ENCODE measurements at places on chromosomes 12 and 14.

DNA sequence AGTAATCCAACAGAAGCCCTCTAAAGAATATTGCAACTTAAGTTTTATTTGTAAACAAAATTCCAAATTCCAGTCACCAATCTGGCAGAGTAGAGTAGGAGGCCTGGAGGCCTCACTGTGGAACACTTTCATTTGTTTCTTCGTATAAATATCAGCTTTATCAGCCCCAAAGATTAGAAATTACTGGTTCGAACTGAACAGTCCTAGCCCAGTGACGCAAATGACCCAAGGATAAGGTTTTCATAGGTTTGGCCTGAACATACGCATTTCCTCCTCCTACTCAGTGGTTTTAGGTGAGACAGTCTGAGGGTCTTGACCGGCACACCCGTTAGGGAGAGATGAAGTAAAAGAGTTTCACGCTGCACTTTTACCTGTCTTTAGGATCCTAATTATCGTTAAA, 1.7 kb downstream of the CDC42BPB start:
- DNase-seq, result peak; percentile 23

DNA sequence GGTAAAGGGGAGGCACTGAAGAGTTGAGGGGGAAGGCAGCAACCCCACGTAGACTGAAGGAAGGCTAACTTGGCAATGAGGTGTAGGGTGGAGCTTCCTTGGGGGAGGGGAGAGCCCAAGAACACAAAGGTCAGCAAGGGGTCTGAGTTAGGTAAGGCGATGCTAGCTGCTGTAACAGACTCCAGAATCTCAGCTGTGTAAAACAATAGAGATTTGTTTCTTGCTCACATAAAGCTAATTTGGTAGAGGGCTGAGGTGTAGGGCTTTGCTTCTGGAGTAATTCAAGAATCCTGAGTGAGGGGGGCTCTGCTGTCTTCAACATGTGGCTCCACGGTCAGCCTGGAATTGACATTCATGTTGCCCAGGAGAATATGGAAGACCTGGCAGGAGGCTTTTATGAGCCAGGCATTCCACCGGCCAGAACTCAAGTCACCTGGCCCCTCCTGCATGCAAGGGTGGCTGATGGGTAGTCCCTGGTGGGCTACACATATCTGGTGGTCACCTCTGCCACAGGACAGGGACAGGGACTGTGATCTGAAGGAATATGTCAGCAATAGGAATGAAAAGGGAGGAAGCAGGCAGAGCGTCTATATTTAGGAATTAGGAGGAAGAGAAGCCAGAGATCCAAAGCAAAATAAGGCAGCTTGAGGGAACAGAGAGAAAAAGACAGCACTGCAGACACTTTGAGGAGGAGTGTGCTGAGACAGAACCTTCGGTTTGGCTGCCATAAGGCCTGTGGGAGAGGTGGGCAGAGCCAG, 153.7 kb downstream of the ZFP36L1 start:
- DNase-seq, result no peak

GRCh38 chr12:68097386-68097785, 62.2 kb downstream of the IFNG start:
- DNase-seq, result no peak

GRCh38 chr12:26749781-26750180, 83.2 kb downstream of the ITPR2 start:
- no peak for DNase-seq

GRCh38 chr14:93126111-93126510, 10.4 kb upstream of the ITPK1 start:
- DNase-seq, result no peak

DNA sequence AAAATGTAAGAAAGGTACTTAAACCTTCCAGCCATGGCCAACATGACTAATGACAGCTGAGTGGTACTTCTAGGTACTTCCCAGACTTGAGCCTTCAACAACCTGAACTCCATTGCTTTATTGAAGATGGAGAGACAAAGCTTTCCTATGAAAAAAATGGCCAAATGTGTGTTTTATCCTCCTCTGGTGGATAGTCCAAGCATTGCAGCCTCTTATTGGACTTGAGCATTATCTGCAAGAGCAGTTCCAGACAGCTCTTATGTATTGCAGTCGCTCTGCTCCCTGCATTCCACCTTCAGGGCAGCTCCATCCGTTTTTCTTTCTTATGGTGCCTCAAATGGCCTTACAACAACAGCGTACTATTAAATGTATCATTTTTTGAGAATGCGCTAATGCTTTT, 588.2 kb downstream of the NRXN3 start:
- DNase-seq, result peak; percentile 60

GRCh38 chr12:74328623-74329022, 209.0 kb upstream of the ATXN7L3B start:
- peak; percentile 8 for DNase-seq

- no peak for DNase-seq
Measured at GRCh38 chr14:32914391-32914790, 24.3 kb upstream of the NPAS3 start.

GRCh38 chr12:89674326-89674942, 34.2 kb downstream of the ATP2B1 start:
- no peak for DNase-seq

- peak; percentile 43 for DNase-seq
Measured at GRCh38 chr12:68479261-68479895, 131.3 kb upstream of the RAP1B start.

- peak; percentile 37 for DNase-seq
Measured at GRCh38 chr12:1810201-1810930, 10.0 kb upstream of the LRTM2 start.

- peak; percentile 53 for DNase-seq
Measured at GRCh38 chr12:24134092-24134491, 184.6 kb upstream of the SOX5 start.

DNA sequence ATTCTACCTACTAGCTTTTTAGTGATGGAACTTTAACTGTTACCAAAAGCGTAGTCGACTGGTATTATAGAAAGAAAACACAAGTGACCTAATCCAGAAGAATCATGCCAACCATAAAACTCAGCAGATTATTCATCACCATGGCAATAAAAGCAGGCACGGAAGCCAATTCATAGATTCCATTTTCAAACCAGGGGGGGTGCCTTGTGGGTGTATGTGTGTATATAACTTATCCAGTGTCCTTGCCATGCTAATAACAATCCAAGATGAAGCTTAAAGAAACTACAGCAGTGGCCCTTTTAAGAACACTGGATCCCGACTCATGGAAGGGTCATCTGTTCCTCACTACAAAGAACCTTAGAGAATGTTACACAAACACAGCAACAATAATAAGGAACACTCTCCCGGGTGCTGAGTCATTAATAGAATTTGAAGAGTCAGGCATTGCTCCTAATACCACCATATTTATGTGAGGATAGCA, 61.0 kb downstream of the EPS8 start:
- DNase-seq, result peak; percentile 81

GRCh38 chr14:71923513-71923912, 8.7 kb upstream of the RGS6 start:
- no peak for DNase-seq

DNA sequence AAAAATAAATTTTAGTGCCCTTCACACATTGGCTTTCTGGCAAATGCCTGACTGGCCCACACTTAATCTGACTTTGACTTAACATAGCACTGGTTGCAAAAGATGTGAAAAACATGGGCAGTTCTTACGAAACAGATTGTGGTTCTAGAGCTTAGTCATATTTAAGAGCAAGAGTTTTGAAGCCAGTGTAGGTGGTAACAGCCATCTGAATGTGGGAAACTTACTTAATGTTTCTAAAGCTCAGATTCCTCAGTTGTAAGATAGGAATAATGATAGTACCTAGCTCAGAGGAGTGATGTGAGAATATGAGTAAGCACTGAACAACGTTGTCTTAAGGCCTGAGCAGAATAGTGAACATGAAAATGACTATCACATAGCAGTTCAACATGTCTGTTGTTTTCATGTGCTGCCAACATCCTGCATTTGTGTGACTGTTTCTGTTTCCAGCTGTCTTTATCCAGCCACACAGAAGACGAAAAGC, 262.7 kb downstream of the SYT1 start:
- DNase-seq, result peak; percentile 97

GRCh38 chr12:85519163-85519562, 239.1 kb downstream of the ALX1 start:
- no peak for DNase-seq

GRCh38 chr12:73951956-73952703, 585.5 kb upstream of the ATXN7L3B start:
- no peak for DNase-seq

DNA sequence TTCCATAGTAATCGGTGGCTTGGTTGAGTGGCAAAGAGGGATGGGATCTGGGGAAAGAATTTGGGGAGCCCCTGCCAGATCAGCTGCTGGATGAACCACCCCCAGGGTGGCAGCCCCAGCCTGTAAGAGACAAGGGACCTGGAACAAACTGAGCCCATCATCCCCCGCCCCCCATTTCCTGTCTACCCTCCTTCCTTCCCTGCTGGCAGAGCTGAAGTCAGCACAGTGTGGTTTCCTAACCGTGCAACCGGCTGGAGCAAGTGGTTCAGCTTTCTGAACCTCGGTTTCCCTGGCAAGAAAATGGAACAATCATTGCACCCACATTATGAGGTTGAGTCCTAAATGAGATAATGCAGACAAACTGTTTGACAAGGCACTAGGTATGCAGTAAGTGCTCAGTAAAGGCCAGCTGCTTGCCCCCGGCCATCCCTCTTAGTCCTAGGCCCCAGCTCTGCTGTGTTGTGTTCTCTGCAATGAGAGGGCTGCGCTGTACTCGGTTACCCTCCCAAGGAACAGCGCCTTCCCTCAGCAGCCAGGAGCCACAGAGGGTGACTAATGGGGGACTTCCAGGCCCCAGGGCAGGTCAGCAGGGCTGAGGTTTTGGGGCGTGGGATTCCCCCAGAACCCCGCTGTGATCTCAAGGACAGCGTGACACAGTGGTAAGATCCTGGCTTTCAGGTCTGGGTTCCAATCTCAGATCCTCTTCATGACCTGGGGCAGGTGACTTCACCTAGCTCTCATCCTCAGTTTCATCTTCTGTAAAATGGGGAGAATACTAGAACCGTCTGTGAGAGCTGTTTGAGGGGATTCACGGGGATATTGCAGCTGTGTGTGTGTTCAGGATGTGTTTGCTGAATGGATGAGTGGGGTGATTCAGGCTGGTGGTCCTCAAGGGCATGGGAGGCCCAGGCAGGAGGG, 16.5 kb downstream of the SELPLG start:
- DNase-seq, result peak; percentile 43

GRCh38 chr12:40153432-40153831, 47.6 kb upstream of the SLC2A13 start:
- DNase-seq, result no peak

GRCh38 chr14:87896393-87897380, 96.3 kb downstream of the GALC start:
- peak; percentile 72 for DNase-seq

DNA sequence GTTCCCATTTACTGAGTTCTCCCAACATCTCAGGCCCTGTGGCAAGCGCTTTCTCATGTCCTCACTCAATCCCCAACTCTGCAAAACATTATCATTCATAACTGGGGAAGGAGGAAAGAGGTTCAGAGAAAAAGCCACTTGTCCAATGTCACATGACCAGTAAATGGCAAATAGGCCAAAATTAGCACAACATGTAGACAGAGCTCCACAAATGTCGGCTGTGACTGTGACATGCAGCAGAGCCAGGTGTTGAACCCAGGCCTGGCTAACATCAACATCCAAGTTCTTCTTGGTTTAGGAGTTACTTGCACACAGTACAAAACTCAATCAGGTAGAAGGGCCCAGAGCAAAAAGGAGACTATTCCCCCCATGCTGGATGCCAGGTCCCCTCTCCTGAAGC, 10.8 kb downstream of the KCTD10 start:
- DNase-seq, result no peak

DNA sequence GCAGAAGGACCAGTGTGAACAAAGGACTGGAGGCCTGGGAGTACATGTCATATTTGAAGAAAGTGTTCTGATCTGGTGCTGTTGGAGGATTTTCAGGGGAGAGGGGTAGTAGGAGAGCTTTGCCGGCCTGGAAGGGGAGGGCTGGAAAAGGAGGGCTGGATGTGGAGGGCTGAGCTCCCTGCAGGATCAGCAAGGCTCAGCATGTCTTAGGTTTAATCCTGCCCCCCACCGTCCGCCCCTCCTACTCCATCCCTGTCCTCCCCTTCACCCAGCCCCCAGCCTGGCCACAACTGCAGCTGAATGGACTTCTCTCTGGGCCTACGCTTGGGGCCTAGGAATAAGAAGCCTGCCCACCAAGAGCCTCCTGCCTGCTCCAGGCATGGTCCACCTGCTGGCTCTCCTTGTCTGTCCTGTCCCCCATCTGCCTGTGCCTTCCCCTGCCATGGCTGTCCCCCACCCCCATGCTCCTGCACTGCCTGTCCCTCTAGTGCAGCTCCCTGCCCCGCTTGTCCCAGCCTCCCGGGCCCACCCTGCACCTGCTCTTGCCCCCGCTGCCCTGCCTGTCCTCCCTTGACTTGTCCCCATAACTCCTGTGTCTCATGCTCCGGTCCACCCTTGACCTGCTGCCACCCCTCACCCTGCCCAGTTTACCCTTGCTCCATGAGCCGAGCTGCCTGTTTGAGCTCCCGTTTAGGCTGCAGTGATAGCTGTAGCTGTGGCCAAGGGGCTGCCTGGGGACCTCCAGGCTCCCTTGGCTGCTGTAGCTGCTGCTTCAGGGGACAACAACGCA, 9.8 kb upstream of the RARG start:
- DNase-seq, result no peak

GRCh38 chr14:100617410-100618317, 30.4 kb upstream of the BEGAIN start:
- DNase-seq, result peak; percentile 50

Measured in choroid plexus epithelial cell (primary cell).